ENCODE measurements at places on chromosomes 1 and 21.

DNA sequence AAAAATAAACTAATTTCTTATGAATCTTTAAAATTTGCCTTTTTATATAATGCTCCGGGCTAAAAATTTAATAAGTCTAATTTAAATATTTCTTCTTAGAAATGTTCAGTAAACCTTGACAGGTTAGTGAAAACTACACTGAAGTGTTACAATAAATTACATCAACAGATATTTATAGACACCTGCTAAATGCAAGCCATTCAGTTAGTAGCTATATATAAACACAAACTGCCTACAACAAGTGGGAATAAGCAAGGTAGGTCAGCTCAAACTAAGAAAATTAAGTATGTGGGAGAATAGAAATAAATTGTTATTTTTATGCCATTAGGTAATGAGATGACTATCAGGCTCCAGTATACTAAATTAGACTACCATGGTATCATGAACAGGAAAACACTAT, 215.6 kb downstream of the DENND1B start:
- no peak for DNase-seq

DNA sequence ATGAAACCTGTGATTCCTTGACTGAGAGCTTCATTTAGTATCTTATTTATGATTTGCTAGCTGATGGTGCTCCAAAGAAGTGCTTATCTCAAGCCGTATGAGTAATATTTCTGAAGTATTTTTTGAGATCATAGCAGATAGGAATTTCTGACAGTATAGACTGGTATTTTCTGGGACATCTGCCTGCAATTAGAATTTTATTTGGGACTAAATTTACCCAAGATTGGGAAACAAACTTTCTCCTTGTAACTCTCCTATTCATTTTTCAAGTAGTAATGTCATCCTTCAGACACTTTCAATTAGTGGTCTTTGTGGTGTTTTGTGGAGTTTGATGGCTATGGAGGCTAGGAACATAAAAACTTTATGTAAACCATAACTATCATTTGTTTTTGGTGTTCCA, 597.2 kb upstream of the ZP4 start:
- no peak for DNase-seq

- no peak for DNase-seq
Observed at GRCh38 chr1:216071262-216071661, 352.0 kb downstream of the USH2A start.

- DNase-seq, result no peak
Observed at GRCh38 chr1:96104506-96104905, 617.1 kb upstream of the PTBP2 start.

GRCh38 chr1:55235722-55236121, 20.6 kb upstream of the USP24 start:
- DNase-seq, result no peak

DNA sequence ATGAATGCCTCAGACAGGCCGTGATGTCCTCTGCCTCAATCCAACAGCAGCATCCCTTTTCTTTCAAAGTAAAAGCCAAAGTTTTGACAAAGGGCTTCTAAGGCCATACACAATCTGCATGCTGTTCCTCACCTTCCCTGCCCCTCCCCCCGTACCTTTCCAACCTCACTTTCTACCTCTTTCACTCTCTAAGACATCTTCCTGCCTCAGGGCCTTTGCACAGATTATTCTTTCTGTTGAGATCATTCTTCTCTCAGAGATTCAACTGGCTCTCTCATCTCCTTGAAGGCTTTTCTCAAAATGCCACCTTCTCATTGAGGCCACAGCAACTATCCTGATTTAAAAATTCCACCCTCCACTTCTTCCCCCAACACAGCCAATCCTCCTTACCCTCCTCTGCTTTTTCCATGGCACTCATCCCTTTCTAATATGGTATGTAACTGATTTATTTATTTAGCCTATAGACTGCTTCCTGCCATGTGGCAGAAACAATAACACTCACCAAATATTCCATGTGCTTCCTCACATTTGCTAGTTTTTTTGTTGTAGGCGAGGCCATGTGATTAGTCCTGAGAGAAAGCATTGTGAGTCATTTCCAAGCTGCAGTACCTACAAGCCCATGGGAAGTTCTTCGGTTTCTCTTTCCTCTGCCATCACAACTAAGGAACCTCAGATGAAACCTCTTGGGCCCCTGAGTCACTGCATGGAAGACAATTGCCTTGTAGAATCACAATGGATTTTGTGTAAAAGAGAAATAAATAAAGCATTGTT, 58.7 kb upstream of the GADD45A start:
- DNase-seq, result no peak

GRCh38 chr1:33348676-33349080, 27.8 kb upstream of the A3GALT2 start:
- no peak for DNase-seq

- peak; percentile 42 for DNase-seq
Observed at GRCh38 chr1:208243967-208244916, at the start of gene PLXNA2. PLXNA2 (minus strand) TSS chr1:208244384; CDS start chr1:208217922, 26,462 bp downstream.

GRCh38 chr1:15188130-15188524, 34.6 kb downstream of the TMEM51 start:
- DNase-seq, result no peak

Data from GM12891 (cell line).